ENCODE measurements at places on chromosomes 6 and 20.
A peak's percentile ranks its signal among the peaks of the same experiment; 100 is the strongest.

- DNase-seq, result no peak
These were observed 8.7 kb upstream of the GMEB2 start for GRCh38 chr20:63635431-63636141.

GRCh38 chr20:59613861-59614260, 9.5 kb downstream of the PHACTR3 start:
- DNase-seq, result no peak

DNA sequence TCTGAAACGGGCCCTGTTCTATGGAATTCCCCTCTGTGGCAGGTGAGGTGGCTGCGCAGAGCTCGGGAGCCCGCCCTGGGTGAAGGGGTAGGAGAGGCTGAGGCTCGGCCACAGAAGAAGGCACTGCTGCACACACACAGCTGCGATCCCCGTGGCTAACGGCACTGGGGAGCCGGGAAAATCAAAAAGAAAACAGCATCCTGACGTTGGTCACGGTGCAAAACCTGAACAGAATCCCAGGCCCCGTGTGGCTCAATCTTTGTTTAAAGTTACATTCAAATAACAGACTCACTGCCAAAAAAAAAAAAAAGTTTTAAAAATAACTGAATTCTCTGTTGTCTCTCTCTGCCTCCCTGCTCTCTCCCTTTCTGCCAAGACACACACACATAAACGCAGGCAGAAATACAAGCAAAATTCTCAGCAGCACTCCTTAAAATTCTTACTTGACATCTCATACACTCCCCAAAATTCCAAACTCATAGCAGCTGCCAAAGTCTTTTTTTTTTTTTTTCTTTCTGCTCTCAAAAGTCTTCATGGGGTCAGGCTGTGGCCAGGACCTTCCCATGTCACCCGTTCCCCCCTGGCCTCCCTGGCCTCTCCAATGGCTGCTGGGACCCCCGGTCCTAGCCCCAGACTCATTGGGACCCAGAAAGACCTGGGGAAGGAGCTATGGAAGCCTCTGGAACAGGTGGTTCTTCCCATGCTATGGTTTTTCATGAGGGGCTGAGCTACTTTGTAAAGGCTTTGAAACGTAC, 248.8 kb downstream of the TTLL2 start:
- no peak for DNase-seq

DNA sequence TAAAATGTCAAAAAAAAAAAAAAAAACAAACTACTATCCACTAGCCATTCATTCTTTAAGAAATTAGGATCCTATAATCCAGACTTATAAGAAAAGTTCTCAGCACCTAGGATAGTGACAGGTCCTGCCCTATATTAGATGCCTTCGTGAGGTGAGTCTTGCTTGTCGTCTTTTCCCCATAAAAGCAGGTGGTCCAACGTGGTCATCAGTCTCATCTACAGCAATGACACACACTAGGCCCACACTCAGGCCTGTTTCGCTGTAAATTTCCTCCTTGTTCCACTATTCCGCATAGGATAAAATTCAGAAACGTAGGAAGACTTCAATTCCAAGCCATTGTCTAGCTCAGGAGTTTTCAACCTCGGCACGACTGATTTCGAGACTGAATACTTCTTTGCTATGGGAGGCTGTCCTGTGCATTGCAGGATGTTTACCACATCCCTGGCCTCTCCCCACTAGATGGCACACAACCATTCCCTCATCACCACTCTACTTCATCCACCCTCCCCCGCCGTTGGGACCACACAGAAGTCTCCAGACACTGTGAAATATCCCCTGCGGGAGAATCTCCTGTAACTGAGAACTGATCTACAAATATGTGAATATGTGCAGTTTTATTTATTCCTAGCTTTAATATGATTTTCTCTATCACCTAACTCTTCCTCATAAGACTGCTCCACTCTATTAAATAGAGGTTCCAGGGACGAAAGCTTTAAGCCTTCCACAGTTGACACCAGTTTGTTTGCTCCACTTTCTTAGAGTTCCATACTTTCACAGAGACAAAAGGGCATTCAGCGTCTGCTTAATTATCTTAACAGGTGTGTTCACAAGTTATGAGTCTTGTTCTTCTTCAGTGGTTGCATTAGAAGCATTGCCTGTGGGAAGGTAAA, 346.3 kb downstream of the BMP2 start:
- no peak for DNase-seq

DNA sequence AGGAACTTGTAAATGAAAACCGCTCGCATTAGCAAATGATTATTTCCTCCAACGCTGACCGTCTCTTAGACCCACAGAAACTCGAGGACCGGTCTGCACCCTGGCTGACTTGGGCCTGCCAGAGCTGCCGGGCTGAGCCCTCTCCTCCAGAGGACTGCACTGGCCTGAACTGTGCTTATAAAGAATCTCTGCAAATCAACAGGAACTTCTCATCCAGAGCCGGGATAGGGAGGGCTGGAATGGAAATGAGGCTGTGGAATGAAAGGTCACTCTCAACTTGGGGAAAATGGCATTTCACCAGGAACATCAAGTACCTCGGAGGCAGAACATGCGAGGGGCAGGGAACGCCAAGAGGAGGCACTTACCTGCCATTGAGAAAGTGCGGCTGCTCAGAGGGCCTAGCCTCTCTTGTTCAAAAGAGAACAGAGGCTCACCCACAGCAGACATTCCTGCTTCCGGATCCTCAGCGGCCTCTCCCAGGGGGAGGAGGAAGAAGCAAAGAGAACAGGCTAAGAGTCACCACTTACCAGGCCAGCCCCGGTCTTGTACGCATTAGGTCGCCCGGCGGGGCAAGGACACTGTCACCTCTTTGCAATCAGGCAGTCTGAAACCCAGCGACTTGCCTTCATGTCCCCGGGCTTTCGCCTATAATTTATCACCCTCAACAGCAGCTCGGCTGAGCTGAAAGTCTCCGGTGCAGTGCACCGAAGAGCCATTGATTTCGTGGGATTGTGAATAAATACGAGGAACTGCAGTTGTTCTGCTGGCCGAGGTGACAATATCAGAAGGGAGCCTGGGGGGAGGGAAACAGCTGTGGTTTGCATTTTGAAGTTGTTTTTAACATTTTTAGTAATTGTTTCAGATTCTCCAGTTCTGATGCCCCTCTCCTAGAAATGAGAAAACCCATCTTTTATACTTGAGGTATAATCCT, 37.6 kb downstream of the ZMYND8 start:
- peak; percentile 53 for DNase-seq

GRCh38 chr20:63703976-63704748, 3.6 kb downstream of the ARFRP1 start:
- no peak for DNase-seq

DNA sequence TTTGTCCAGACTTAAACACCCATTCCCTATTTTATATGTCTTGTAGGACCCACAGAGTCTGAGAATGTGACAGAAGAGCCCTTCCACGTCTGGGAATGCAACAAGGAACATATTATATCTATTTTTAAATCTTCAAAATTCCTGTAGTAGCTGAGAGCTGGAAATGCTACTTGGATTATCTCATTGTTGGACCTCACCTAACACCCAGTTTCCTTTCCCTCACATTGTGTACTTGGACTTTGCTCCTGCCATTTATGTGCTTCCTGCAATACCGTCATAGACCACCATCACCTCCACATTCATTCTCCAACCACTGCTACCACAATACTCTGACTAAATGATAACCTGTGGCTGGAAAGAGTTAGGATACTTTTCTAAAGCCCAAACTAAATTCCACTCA, 335.4 kb downstream of the COL12A1 start:
- DNase-seq, result no peak

- no peak for DNase-seq
These were observed 28.1 kb downstream of the SLC52A3 start for GRCh38 chr20:740162-740561.

GRCh38 chr6:155378724-155379123, 64.4 kb upstream of the TFB1M start:
- DNase-seq, result no peak

GRCh38 chr6:69763763-69764162, 33.0 kb downstream of the LMBRD1 start:
- no peak for DNase-seq

DNA sequence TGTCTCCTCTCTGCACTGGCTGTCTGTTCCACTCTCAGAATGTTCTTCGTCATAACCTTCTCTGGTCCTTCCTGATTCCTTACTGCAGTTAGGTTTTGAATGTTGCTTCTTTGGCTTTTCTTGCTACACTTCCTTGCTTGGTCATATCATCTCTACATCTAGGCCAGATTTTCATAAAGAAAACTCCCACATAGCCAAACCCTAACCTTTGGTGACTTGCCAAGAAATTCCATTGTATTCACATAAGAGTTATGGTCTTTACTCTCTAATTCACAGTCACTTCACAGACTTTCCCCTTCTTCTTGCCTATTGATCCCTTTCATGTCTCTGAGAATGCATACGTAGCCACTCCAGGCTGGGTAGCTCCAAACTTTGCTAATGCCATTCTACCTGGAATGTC, 41.9 kb upstream of the SIM1 start:
- no peak for DNase-seq

DNA sequence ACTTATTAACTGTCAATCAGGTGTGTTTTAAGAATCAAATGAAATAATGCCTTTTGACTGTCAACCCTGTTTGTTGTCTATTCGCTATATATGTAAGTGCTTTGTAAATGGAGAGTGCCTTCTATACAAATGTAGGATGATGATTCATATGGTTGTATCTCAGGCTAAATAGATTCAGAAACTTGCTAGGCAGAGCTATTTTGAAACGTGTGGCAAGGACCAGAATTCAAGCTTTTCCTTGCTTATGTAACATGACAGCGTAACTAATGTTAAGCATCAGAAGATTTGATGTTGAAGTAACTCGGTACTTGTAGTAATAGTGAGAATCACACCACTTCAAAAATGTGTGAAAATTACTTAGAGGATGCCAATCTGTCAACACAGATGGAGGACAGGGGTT, 3.4 kb downstream of the OGFRL1 start:
- DNase-seq, result no peak

DNA sequence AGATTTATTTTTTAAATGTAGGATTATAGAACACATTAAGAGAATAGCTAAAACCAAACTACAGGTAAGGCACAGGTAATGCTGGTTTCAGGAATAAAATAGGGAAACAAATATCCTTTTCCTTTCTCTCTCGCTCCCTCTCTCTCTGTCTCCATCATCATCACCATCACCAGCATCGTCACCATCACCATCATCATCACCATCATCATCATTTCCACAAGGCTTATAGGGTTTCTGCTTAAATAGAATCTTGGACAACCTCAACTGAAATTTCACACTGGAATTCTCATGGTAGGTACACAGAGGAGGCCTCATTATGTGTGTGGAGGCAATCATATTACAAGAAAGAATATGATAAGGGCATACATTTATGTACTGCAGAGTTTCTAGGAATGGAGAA, 823.6 kb downstream of the MAFB start:
- no peak for DNase-seq

DNA sequence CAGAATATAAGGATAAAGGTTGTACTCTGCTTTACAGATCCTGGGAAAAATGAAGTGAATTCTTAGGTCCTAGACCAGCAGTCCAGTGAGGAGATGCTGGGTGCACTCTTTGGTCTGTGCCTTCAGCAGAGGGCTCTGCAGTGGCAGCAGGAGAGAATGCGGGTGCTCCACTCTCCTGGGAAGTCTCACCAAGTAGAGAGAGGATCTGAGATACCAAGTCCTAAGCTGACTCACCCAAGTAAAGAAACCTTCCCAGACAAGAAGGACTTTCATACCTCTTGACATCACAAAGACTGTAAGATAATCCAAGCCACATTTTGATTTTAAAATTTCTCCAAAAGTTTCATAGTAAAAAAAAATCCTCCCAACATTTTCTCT, 116.9 kb upstream of the EMILIN3 start:
- DNase-seq, result peak; percentile 73

DNA sequence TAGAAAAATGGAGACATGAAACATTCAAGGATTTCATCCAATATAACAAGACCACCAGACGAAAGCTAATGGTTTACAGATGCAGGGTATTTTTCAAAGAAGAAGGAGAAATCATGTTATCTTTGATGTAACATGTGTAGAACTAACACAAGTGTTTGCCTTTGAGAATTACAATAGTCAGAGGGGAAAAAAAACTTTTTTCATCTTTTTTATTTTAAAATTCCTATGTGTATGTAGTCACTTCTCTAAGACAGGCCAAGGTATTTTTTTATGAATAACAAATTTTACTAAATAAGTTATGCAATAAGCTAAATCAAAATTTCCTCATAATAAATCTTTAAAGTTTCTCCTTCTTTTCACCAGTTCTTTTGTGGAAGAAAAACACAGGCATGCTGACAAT, 161.4 kb downstream of the PDE7B start:
- DNase-seq, result no peak

Data from A172 (cell line).